ENCODE measurements at places on chromosomes 5 and 9.
A peak's percentile ranks its signal among the peaks of the same experiment; 100 is the strongest.

- DNase-seq, result no peak
Observed at GRCh38 chr5:41009232-41009631, 61.9 kb downstream of the MROH2B start.

DNA sequence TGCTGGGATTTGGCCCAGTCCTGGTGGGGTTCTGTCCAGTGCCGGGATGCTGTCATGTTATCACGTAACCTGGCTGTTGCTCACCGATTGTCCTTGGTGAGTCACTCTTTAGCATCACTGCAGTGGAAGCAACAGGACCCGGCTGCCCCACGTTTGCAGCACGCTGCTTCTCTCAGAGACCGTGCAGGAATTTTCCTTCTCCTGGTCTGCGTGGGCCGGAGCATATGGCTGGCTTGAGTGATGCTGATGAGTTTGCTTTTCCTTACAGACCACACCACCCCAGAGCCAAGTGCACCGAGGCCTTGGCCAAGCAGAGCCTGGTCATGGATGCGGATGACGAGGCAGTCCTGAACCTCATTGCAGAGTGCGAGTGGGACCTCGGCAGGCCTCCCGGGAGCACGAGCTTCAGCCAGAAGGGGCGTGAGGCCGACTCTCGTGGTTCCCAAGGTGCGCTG is 21.4 kb downstream of the CEP72 start:
- no peak for DNase-seq

DNA sequence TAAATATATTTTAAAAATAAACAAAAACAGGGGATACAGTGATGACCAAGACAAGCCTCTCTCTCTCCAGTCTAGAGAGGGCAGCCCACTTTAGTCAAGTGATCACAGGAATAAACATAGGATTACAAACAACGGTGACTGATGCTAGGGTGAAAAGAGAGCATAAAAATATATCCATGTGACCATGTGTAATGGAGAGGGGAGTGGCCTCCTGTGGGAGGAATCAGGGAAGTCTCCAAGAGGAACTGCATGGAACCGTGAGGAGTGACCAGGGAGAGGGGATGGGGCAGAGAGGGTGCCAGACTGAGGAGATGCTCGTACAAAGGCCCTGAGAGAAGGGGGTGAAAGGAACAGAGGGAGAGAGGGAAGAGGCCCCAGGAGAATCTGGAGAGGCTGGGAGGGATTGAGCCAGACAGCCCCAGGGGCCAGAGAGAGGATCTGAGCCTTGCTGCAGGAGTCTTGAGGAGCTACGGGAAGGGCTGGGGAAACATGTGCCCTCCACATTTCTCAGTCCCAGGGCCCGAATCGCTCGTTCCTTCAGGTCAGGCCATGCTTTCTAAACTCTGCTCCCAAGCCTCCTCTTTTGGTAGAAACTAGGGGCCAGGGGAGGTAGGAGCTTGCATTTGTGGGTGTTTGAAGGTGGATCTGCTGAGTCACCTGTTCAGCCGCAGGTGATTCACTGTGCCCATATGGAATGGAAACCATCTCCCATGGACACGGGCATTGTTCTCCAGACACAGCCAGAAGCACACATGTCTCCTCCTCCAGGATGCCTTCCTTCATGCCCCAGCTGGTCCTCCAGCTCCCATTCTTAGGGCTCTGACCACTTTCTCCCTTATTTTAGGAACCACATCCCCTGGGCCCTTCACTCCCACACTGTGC is 63.8 kb downstream of the PAX5 start:
- DNase-seq, result no peak

DNA sequence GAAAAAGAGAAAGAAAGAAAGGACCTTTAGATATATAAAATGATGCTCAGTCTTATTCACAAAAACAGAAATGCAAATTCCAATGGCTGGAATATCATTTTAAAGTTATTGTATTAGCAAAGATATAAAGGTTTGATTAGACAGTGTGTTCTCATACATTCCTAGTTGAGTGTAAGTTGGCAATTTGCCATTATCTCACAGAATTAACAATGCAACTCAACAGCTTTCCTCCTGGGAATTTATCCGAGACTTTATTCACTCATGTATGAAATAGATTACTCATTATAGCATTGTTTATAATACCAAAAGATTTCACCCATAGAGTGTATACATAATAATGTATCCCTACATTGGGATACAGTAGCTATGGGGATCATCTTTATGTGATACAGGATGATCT is 27.1 kb upstream of the MLLT3 start:
- DNase-seq, result no peak

DNA sequence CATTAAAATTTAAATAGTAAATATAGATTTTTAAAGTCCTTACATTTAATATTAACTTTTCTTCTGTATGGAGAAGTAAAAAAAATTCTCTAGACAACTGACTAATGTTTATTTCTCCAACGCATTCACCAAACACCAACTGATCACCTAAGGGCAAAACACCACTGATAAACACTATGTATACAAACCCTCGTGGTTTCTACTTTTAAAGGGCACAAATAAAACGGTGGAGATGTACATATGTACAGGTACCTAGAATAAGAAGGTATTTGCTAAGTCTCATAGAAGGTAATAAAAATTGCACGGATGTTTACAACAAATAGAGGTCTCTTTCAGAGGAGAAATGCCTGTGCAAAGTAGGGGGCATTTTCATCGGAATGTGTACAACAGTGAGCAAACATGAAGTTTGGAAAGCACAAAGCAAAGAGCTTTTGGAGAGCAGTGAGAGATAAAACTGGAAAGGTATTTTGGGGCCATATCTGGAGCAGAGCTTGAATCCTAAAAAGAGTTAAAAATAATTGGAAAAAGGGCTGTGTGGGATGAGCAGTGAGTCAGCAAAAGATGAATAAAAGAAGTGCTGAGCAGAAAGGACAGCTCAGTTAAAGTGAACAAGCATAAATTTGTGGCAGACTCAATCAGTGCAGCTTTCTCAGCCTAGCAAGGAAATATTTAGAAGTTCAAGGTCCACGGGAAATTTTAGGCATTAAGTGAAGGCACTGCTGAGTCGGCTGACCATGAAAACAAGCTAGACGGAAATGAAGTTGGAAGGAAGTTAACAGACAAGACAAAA is 160.0 kb downstream of the TMEM161B start:
- peak; percentile 17 for DNase-seq

DNA sequence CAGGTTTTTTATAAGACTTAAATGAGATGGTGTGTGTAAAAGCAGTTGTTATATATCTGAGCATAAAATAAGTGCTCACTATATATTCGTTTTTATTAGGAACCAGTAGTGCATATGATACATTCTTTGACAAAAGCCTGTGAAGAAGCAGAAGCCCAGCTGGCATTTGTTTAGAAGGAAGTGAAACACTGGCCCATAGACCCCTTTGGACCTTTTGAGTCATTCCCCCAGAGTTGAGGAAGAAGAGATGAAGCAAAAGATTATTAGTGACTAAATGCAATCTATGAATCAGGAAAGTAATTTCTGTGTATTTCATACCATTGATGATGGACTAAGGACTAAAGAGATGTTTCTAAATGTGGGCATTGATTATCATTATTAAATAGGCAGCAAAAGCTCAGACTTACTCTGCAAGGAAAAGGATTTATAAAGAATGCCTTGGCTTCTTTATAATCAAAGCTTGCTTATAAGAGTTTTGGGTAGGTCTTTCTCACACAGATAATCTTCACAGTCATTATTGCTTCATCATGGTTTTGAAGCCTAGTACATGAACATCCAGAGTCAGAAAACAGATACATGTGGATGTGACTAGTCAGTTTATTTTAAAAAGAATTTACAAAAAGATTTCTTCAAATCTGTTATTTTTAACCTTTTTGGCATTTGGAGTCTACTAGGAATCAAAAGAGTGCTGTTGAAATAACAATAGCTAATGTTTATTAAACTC is 16.9 kb upstream of the FER start:
- no peak for DNase-seq

GRCh38 chr9:121182989-121183388 is 18.7 kb downstream of the RAB14 start:
- DNase-seq, result no peak

Measured in Caco-2 (cell line).